Body of pancreas (tissue), 4 donors: ENCODE measurements at places on chromosomes 16 and 17. TPM values are rescaled to one million over a fixed set of nuclear protein-coding genes. Genes with fewer than 3 reads are reported as not detected.
A peak's percentile ranks its signal among the peaks of the same experiment; 100 is the strongest.

GRCh38 chr16:85211271-85211801 lies 99.1 kb upstream of the CIBAR2 start:
- no peak for DNase-seq

- no peak for DNase-seq
These were observed 44.8 kb downstream of the CDYL2 start for GRCh38 chr16:80759419-80760162.

DNA sequence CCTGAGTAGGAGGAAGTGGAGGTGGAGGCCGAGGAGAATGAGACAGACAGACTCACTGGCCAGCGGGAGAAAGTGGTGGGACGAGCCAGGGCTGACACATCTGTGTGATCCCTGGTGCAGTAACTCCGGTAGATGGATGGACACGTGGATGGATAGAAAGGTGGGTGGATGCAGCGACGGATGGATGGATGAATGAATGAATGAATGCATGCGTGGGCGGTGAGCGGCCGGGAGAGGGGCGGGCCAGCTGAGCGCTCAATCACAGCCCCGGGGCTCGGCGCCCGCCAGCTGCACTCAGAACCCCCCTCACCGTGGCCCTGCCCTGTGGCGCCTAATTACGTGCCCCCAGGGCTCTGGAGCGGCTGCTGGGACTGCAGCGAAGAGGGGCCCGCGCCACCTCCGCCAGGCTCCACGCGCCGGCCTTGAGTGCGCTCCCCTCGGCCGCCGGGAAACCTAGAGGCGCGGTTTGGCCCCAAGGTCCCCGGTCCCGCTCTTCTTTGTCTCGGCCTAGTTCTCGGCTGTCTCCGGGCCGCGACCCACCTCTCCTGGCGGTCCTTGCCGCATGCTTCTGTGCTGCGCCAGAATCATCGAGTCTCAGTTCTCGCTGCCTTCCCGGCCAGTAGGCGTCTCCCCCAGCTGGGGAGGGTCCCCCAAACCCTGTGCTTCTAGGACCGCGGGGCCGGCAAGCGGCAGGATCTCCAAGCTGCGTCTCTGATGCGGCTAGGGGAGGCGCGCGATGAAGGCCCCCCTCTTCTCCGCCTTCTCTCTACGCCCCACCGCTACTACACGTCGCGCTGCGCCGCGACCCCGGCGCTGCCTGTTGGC lies 41.0 kb downstream of the RAI1 start:
- DNase-seq = no peak

DNA sequence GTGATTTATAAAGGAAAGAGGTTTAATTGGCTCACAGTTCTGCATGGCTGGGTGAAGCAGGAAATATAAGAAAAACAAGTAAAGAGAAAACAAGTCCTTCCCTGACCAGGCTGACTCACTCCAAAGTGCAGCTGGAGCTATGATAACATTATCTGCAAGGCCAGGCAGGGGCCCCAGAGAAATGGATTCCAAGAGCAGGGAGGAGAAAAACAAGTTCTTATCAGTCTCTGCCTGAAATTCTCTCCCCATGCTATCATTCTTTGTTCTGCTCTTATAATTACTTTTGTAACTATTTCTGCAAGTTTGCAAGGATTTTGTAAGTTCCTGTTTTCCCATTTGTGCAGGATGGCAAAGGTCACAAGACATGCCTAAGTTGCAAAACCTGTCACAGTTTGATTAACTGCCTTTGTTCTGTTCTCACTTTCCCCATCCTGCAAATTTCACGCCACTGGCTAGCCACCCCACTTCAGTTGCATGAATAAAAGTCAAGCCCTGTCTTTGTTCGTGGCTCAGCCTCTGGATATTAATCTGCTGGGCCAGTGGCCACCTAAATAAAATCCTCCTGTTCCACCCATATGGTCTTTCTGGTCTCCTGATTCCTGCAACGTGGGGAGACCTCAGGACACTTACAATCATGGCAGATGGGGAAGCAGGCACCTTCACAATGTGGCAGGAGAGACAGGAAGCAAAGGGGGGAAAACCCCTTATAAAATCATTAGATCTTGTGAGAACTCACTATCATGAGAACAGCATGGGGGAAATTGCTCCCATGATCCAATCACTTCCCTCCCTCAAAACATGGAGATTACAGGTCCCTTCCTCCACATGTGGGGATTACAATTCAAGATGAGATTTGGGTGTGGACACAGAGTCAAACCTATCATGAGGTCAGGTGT lies 13.1 kb downstream of the ABCA9 start:
- DNase-seq = peak; percentile 85

CLEC3A gene
- total RNA-seq = not detected

DNA sequence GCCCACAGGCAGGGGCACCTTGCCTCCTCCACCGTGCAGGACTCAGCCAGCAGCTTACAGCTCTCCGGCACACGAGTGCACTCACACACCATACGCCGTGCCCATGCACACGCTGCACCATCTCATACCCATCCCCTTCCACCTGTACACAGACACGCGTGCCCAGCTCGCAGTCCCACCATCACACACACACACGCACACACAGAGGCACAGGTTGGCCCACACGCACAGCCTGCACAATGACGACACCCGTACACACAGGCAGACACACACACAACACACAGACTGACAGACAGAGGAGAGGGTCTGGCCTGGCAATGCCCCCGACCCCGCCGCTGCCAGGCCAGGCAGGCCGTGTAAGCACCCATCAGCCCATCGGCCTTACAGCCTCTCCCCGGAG lies 12.1 kb downstream of the CASKIN1 start:
- DNase-seq = no peak

GRCh38 chr16:68768175-68768574 lies 31.1 kb downstream of the CDH1 start:
- no peak for DNase-seq

KRT27 gene
- not detected for total RNA-seq

DNA sequence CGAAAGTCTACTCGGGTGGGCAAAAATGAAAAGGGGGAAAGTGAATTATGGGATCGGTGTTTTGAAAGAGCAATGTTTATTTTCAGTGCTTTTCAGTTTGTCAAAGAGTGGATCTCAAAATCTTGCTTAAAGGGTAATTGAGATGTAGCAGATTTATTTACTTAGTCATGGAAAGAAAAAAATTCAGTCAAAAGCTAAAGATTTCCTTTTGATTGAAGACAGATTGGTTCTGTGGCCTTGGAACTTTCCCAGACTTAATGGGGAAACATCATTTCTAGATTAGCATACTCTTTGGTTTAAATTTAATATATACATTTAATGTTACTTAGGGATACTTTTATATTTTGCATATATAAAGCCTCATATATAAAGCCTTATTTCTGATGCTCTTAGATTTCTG lies 20.6 kb downstream of the PRKAR1A start:
- no peak for DNase-seq

- no peak for DNase-seq
These were observed 34.6 kb downstream of the OTOA start for GRCh38 chr16:21698169-21699032.

TK2 gene
- 26.0 TPM for total RNA-seq

DNA sequence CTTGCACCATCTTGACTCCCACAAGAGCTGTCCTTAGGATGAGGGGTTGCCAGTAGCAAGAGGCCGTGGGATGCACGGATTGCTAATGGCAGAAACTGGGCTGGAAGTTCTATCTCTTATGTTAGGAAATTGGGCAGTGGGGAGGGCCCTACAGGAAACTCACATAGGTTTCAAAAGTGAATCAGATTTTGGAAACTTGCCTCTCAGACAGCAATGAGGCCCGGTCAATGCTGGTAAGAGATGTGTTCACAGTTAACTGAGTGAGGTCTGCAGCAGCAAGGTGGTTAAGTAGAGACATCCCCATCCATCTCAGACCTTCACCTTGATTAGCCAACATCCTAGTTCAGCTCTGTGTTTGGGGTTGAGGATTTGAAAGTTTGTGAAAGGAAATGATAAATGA lies 164.7 kb downstream of the ABCA8 start:
- DNase-seq = no peak

DNA sequence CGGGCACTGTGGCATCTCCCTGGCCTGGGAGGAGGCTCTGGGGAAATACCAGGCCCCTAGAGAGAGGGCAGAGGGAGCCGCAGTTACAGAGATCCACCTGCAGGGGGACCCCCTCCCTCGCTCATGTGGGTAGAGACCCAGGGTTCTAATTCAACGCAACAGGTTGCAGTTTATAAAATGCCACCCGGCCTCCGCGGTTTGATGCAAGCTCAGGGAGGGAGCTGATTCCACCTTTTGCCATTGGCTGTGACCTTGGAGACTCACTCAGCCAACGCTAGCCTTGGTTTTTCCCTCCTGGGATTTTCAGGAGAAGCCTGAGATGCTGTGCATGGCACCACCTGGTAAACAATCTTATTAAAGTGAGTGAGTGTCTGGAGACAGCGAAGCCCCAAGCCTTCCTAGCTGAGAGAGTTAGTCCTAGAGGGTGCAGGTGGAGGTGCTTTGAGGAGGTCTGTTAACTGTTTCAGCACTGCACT lies 12.1 kb downstream of the TTLL6 start:
- peak; percentile 67 for DNase-seq

XYLT1 gene
- total RNA-seq = 15.2 TPM

- no peak for DNase-seq
These were observed at the start of gene GRIN2C for GRCh38 chr17:74859459-74860228. Gene GRIN2C (minus strand): TSS chr17:74859885. CDS start chr17:74855092, 4,793 bp downstream.

DNA sequence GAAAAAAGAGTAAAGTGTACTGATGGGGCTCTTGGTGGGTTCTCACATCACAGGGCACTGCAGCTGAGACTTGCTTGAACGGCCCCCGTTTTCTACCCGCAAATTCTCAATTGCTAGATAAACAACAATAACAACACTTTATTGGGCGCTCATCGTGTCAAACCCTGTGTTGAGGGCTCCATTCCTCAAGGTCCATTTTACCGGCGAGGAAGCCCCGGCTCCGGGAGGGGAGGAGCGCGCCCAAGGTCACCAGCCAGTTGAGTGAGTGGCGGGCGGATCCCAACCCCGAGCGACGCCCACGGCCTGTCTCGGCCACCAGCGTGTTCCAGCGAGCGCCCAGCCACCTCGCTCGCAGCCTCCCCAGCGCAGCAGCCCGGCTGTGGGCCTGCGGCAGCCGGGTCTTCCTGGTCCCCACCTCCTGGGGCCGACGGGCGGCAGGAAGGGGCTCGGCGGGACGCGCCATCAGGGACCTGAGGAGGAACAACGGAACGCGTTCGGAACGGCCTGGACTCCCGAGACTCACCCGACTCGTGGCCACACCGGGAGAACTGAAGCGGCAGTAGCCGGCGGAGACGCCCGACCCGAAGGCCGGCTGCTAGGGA lies 373 bp downstream of the CMC2 start:
- DNase-seq = peak; percentile 81

PMP22 gene
- total RNA-seq = 53.1 TPM

DNA sequence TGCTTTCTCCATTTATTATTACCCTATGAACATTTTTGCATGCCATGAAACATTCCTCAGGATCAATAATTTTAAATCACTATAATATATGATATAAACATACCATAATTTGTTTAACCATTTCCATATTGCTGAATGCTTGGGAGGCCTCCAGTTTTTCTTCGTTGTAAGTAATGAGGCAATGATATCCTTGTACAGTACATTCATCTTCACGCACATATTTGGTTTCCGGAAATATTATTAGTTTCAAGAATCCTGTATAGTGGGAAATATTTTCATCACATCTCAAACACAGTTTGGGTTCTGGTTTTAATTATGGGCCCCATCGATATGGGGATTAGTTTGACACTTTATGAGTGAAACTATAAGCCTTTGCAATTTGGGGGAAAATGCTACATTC lies 135.4 kb downstream of the HS3ST3B1 start:
- DNase-seq = no peak

- no peak for DNase-seq
These were observed 815.5 kb downstream of the KCNJ2 start for GRCh38 chr17:70984873-70985272.

IFI35 gene
- total RNA-seq = 16.2 TPM

DNA sequence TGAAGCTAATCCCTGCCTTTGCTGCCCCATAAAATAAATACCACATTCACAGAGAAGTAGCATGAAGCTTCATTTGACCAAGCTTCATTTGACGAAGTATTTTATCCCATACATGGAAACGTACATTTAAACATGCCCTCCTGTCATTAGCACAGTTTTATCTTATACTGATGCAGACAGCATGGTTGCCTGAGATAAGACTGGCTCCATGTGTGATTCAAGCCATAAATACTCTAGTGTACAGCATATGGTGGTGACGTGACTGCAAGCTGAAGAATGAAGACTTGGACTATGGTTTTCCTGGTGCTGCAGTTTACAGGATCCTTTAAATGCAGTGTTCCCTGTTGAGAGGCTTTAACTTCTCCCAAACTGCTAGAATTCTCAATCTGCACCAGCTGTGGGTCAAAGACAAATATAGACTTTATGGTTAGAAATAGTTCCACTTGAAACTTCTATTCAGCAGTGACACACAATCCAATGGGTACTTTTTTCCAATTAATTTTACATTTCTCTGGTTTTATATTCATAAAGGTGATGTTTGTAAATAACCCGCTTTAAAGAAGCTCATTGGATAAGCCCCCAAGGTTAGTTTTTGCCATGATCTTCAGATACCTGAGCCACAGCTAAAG lies 64.9 kb downstream of the CYB561 start:
- DNase-seq = no peak

GRCh38 chr17:7854078-7854777 lies 638 bp upstream of the TMEM88 start:
- no peak for DNase-seq

- DNase-seq = no peak
These were observed 75.7 kb downstream of the NXN start for GRCh38 chr17:903691-904481.

DNA sequence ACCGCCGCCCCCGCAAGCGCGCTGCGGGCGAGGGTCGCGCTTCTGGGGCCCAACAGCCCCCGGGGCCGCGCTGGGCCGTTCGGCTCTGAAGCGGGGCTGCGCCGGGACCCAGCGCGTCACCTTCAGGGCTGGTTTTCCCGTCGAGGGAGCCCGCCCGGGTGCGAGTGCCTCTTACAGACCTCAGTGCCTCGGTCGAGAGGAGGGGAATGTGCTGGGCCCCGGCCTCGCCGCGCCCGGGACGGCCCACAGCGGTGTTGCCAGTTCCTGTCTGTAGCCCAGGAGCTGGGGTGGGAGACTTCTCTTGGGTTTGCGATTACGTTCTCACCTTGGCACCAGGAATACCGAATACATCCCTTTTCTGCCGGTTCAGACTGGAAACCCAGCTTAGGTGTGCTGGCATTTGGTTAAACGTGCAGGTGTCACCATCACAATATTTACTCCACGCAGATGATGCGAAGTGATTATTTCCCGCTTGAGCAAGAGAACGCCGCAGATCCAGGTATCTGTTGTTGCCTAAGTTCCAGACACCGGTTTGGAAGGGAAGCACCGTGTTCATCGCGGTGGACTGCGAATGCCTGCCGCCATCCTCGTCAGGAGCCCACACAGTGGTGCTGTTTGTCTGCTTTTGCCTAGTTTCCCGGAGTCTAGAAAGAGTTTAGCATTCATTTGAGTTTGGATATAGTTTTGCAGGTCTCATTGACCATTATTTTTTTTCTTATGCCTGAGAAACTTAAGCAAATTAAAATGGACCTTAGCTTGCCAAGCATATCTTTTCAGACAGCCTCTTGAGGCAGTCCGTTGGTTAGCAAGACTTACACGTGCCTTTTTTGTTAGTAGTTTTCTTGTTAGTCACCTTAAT lies 914 bp downstream of the MAP1LC3B start:
- DNase-seq = peak; percentile 56

AATK gene
- 42.2 TPM for total RNA-seq

CACNA1G gene
- total RNA-seq = 0.33 TPM
